ENCODE measurements at places on chromosomes 4 and X.

GRCh38 chr4:157591245-157591644 lies 370.7 kb downstream of the GRIA2 start:
- DNase-seq = no peak

GRCh38 chr4:102625232-102625930 lies 124.2 kb downstream of the NFKB1 start:
- peak; percentile 67 for DNase-seq

- peak; percentile 60 for DNase-seq
Observed at GRCh38 chrX:45850197-45850774, 649.6 kb upstream of the DIPK2B start.

- no peak for DNase-seq
Observed at GRCh38 chrX:24153796-24154189, 4.3 kb downstream of the ZFX start.

DNA sequence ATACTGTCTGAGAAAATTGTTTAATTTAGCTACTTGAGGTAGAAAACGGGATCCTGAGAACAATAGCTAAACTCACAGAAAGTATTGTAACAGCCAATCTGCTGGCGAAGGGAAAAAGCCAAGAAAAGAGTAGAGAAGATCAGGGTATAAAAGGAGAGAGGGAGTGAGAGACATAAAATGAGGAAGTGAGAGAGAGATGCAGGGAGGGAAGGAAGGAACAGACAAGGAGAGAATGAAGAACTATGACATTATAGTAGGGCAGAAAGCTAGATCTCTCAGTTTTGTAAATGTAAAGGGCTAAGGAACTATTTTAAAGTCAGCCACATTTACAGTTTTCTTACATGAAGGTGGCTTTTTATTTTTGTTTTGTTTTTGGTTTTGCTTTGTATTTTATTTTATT lies 1.6 kb upstream of the GIMD1 start:
- no peak for DNase-seq
